ENCODE measurements at places on chromosomes 4 and X.

GRCh38 chr4:87499403-87500091, 29.6 kb downstream of the SPARCL1 start:
- no peak for DNase-seq

DNA sequence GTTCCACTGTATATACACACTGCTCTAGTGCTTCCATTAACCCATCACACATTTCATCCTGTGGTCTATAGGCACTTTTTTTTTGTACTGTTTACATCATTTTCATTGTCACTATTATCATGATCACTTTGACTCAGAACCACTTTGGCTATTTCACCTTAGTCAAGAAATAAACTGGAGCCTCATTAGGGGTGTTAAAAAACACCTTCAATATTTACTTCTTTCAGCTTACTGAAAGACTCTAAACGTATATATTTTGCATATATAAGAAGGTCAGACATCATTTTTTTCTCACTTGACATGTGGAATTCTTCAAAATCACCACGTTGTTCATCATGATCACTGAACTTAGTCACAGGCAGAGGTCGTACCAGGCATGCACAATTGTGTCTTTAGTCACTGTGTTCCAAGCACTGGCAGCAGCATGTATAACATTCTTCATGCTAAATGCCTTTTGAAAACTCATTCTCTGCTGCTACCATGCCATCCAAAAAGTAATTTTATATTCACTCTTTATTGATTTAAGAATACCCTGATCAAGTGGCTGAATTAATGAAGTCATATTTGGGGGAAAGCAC, 229.2 kb upstream of the ARSJ start:
- no peak for DNase-seq

GRCh38 chr4:121693886-121694285, 2.9 kb downstream of the ANXA5 start:
- DNase-seq, result no peak

DNA sequence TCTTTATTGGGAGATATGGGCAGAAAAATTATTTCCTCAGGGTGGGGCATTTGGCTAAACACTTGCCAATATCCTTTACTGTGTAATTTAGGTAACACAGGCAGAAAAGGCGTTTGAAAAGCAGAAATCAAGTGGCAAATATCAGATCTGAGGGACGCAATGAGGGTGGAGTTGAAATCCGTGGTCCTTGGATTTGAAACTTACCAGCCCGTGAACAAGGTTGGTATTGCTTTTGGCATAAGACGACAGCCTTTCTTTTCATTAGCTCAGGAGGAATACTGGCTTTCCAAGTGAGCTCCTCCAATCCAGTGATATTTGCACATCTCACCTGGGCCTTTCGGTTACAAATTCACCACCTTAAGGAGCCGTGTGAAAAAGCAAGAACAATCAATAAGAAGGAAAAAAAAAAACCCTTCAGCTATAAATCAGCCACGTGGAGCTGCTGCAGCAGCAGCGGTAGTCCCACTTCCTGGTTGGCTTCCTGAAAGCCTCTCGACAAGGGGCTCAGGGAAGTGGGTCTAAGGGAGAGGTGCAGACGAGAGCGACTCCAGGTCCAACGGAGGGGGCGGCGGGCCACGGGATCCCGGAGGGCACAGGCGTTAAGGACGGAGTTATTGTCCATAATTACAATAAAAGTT, 734 bp upstream of the GALNT7 start:
- peak; percentile 20 for DNase-seq

DNA sequence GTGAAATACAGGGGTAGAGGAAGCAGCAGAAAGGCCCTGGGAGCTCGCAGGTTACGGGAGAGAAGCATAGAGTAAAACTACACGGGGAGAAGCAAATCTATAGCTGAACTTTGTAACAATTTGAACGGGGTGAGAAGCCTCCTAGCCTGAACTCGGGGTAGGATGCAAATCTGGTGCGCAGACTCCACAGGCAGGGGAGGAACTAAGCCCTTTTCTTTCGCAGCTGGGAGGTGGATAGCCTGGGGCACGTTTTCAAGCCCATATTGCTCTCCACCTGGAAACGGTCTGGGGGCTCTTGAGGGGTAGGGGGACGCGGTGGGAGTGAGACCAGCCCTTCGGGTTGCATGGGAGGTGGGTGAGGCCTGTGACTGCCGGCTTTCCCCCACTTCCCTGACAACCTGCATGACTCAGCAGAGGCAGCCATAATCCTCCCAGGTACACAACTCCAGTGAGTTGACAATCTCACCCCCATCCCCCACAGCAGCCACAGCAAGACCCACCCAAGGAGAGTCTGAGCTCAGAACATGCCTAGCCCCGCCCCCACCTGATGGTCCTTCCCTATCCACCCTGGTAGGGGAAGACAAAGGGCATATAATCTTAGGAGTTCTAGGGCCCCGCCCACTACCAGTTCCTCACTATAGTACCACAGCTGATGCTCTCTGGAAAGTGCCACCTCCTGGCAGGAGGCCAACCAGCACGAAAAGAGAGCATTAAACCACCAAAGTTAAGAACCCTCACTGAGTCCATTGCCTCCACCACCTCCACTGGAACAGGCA, 29.9 kb downstream of the SOWAHB start:
- no peak for DNase-seq

DNA sequence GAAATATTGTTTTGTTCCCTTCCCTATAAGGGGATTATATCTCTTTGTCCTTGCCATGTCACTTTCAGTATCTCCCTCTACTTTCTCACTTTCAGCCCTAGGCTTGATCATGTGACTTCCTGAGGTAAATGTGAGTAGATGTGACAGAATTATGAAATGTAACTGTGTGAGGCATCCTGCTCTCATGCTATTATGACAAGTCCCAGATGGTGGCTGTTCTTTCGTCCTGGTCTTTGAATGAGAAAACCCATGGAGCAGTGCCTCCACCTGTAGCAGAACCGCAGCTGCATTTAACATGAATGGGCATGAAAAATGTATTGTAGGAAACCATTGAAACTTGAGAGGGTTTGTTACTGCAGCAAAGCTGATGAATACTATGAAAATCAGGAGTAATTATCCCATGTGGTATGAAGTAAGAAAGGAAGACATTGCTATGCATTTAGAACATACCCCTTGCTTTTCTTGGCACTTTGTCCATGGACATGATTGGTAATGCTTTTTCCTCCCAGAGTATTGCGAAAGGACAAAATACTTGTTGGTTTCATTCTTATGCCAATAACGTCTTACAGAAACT, 202.2 kb upstream of the GPRIN3 start:
- DNase-seq, result peak; percentile 30

- DNase-seq, result no peak
These were observed 106.1 kb downstream of the CHM start for GRCh38 chrX:85941275-85941674.

- no peak for DNase-seq
These were observed 122.2 kb downstream of the ANXA5 start for GRCh38 chr4:121574618-121575017.

- no peak for DNase-seq
These were observed 689 bp downstream of the EXOC1L start for GRCh38 chr4:55820279-55820678.

DNA sequence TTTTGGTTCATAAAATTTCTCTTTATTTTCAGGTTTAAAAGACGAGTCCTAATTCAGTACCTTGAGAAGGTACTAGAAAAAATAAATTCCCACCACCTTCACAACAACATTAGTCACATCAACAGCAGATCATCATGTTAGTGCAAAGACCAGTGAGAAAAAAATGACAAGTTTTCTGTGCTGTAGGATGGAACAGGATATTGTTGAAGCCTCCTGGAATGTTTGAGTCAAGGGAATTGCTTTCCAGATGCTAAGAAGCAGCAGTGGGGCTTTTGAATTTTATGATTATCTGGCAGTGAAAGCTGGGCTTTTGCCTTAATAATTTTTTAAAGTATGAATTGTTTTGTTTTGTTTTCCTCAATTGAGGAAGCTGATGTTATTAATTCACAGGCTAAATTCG, 61.0 kb downstream of the INTS6L start:
- DNase-seq, result no peak

DNA sequence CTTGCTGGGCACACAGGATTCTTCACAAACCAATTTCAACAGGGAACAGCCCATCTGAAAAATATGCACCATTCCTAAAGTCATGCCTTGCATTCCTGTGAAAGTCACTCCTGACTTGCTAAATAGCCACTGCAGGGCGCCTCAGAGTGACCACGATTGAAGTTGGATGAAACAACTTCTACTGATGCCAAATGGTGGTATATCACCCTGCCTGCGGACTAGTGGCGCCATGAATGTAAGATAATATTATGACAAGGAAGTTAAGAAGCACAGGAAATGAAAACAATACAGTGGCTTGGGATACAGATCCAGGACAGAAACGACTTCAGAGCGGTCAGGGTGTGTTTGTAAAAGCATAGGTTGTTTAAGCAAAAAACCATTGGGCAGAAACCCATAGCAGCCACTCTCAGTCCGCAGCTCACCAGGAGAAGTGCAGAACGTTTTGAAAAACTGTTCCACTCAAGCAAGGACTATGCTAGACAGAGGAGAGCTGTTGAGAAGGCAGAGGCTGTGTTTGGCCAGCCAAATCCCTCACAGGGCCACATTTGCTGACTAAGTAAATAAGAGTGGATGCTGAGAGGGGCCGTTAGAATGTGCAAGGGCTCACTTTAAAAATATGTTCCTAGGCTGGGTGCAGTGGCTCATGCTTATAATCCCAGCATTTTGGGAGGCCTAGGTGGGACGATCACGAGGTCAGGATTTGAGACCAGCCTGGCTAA, 250.4 kb downstream of the PTTG2 start:
- no peak for DNase-seq

DNA sequence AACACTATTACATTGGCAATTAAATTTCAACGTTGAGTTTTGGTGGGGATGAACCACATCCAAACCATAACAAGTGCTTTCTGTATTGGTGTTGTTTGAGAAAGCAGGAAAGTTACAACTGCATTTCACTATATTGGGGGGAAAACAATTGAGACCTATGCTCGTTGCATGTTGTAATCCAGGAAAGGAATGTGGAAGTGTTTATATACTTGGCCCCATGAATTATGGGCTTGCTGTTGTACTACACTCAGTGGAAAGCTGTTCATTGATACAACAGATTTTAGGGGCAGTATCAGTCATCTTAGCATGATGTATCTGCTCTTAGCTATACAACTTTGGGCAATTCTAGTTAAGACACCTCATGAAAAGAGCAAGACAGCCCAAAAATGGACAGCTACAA, 52.4 kb downstream of the KLHL5 start:
- no peak for DNase-seq

- DNase-seq, result no peak
These were observed 50.3 kb upstream of the OTUD4 start for GRCh38 chr4:145230726-145231125.

DNA sequence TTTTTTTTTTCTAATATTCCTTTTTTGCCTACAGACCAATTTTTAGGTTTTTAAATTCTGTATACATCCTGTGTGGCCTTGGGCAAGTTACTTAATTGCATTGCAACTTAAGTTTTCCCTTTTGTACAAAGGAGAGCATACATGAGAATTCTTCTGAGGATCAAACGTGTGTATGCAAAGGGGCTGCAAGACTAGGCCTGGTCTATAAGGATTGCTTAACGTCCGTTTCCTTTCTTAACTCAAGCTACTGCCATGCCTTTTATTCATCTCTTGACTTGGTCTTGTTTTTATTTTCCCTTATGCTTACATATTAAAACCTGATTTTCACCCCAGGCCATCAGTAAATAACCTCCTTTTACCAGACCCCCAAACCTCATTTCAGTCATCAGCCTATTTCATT, 13.6 kb downstream of the RBPJ start:
- DNase-seq, result no peak

DNA sequence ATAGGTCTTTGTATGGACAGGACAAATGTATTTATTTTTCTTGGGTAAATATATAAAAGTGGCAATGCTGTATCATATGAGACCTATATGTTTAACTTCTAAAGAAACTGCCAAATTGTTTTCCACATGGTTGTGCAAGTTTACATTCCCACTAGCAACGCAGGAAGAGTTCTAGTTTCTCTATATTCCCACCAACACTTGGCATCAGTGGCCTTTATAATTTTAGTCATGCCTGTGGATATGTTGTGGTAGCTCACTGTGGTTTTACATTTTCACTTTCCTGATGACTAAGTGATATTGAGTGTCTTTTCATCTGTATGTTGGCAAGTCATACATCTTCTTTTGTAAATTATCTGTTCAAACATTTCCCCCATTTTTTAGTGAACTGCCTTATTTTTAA, 126.0 kb downstream of the EMCN start:
- DNase-seq, result no peak

- DNase-seq, result no peak
These were observed 192.0 kb downstream of the SMIM20 start for GRCh38 chr4:26105815-26106699.

GRCh38 chrX:48956728-48957414, 536 bp downstream of the OTUD5 start:
- DNase-seq, result peak; percentile 76

GRCh38 chr4:173262375-173262774, 71.8 kb downstream of the HMGB2 start:
- DNase-seq, result no peak

- DNase-seq, result no peak
These were observed 22.4 kb downstream of the CLDN22 start for GRCh38 chr4:183297675-183298074.

DNA sequence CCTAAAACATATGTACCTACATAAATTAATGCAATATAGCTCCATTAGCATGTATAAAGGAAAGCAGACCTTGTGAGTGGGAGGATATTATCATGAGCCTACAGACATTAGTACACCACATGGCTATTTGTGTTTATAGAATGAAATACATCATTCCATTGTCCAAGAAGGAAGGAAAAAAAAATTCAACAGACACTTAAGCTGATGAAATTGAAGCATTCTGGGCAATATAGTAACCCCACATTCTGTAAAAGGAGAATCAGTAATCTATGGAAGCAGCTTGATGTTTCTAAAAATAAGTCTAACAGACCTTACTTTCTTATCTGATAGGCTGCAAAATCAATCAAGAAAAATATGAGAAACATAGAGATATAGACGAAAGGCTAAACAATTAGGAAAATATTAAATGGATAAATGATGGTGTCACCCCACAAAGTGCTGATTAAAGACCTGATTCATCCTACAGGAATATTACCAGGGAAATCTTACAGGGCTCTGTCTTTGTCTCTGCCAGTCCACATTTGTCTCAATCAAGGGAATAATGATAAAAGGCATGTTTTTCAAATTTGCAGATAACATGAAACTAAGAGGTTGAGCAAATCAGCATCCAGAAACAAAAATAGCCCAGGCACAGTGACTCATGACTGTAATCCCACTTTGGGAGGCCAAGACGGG, 76.8 kb downstream of the COMMD8 start:
- DNase-seq, result no peak

GRCh38 chr4:41110050-41110449, 104.3 kb downstream of the APBB2 start:
- no peak for DNase-seq

All from CD4-positive, alpha-beta T cell treated with Interleukin-1 beta for 1 hour (primary cell).